Osteoblast (primary cell): ENCODE measurements at places on chromosomes 16 and 17. TPM values are rescaled to one million over a fixed set of nuclear protein-coding genes. Genes with fewer than 3 reads are reported as not detected.

- no peak for DNase-seq
Measured at GRCh38 chr17:55067697-55068439, 99.3 kb downstream of the STXBP4 start.

DNA sequence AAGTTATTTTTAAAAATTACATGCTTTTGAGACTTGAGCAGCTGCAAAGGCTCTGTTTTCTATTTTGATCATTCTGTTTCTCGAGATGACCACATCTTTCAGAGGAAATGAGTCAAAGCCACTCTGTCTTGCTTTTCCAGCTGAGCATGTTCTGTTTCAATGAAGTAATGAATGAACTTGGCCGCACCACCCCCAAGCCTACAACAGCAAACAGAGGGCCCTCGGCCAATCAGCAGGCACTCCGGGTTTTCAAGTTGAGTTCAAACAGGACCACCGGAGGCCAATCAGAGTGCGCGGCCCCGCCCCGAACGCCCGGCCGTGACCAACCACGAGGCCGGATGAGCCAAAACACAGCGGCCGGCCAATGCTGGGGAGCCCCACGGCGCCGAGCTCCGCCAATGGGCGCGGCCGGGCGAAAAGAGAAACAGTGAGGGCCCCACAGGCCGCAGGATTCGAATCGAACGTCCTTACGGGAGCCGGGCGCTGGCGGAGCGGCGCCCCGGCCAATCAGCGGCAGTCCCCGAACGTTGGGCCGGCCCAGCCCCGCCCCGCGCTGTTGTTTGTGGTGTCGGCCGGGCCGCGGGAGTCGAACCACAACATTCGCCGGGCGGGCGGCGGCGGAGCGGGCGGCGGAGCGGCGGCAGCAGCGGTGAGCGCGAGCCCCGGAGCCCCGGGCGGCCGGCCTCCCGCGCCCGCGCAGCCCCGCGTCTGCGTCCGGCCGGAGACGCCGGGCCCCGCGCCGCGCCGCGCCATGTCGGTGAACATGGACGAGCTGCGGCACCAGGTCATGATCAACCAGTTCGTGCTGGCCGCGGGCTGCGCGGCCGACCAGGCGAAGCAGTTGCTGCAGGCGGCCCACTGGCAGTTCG lies at the start of gene UBALD2:
Gene UBALD2 (plus strand): TSS at position 594 of the 869 bp plus-strand sequence. CDS start 158 bp downstream, at position 752.
- peak; percentile 100 for DNase-seq

DNA sequence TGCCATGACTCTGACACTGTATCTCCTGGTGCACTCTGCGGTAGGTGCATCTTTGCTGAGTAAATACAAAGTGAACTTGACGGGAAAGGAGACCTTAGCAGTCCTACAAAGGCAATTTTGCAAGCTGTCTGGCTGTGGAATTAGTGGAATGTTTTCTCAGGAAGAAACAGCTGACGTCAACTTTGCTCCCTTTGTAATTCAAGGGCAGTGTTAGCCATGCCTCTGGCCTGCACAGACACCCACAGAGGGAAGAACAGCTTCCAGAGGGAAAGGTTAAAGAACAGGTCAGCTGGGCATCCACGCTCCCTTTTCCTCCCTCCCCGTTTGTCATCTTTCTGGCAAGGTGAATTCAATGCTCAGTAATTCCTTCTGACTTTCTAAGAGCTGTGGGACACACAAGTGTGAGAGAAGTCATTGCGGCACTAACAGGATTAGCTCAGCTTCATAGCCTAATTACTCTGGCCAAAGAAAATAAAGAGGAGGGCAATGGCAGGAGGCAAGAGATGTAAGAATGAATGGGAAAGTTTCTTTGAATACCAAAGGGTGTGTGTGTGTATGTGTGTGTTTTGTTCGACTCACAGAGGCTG lies 476.9 kb upstream of the GOT2 start:
- peak; percentile 67 for DNase-seq

Gene ITGAE
- total RNA-seq, result 10.5 and 12.4 TPM in 2 replicates

DNA sequence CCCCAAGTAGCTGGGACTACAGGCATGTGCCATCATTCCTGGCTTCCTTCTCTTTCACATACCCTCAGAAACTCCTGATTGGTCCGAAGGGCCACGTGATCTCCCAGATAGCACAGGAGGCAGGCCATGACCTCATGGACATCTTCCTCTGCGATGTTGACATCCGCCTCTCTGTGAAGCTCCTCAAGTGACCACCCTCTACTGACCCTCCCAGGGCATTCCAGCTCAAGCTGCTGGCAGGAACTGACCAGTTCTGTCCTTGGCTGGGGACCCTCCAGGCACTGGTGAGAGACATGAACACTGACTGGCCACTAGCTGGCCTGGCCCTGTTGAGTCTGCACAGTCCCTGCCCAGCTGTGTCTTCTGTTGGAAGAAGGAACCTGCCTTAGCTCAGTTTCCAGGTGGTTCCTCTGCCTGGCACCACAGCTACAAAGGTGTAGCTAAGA lies 5.6 kb downstream of the ERAL1 start:
- DNase-seq, result no peak

Gene KRT40
- under 0.01 TPM in 1 of 2 replicates, not detected in the other for total RNA-seq

Gene FOXK2
- total RNA-seq, result 26.8 and 29.3 TPM in 2 replicates

- no peak for DNase-seq
Measured at GRCh38 chr17:22460461-22461063, 768.2 kb downstream of the KCNJ18 start.

DNA sequence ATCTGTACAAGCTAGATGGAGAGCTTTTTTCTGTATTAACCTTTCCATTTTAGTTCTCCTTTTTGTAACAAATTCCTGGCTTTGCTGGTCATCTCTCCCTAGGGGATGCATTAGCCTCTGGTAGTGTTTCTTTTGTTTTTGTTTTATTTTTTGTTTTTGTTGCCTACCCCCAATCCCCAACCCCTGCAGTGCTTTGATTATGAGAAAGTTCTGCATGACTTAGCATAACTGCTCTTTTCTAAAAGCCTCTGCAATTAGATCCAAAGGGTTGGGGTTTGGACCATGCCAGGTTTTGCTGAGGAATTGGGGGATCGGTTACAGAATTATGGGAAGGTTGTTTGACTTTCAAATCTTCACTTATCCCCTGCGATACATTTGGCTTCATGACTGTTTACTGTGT lies 98.2 kb downstream of the ADAMTS18 start:
- no peak for DNase-seq

- DNase-seq, result peak; percentile 82
Measured at GRCh38 chr17:65261682-65262636, 124.8 kb downstream of the RGS9 start.
